Fibroblast of skin of abdomen (primary cell): ENCODE measurements at places on chromosomes 3 and 15.

DNA sequence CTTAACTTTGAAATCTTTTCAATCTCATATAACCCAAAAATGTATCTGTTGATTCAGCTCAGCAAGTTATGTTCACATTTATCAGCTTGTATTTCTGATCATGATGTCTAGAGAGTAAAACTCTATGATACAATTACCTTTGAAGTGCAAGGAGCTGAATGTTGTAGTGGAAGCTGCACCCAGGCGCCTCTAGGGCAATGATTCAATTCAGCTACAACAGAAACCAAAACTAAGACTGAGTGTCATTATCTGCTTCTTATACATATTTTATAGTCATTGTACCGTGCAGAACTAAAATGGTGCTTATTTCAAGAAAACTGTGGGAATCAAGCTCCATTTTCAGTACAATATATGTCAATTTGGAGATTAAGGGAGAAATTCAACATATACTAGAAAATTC lies 1237.5 kb downstream of the ZPLD1 start:
- DNase-seq: no peak

- DNase-seq: no peak
These were observed 183.0 kb downstream of the ABHD5 start for GRCh38 chr3:43873723-43874122.

- DNase-seq: no peak
These were observed 21.1 kb upstream of the RHO start for GRCh38 chr3:129507181-129507831.

DNA sequence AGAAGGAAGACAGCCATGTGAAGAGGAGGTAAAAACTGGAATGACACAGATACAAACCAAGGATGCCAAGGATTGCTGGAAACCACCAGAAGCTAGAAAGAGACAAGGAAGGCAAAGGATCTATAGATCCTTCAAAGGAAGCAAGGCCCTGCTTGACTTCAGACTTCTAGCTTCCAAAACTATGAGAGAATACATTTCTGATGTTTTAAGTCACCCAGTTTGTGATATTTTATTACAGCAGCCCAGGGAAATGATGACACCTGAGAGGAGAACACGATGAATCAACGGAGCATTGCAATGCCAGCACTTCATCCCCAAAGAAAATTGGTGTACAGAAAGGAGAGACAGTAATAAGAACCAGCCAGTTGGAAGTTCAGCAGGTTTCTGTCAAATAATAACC lies 116.3 kb downstream of the MAGI1 start:
- DNase-seq: peak; percentile 72

DNA sequence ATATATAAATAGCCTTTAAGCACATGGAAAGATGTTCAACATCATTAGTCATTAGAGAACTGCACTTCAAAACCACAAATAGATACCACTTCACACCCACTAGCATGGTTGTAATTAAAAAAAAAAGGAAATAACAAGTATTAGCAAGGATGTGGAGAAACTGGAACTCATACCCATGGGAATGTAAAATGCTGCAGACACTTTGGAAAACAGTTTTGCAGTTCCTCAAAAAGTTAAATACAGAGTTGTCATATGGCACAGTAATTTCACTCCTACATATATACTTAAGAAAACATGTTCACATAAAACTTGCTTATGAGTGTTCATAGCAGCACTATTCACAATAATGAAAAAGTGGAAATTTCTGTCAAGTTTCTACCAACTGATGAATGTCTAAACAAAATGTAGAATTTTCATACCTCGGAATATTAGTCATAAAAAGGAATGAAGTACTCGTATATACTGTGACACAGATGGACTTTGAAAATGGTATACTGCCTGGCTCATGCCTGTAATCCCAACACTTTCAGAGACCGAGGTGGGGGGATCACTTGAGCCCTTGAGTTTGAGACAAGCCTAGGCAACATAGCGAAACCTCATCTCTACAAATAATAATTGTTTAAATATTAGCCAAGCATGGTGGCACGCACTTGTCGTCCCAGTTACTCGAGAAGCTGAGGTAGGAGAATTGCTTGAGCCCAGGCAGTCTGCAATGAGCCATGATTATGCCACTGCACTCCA lies 28.1 kb downstream of the BCL2A1 start:
- DNase-seq: peak; percentile 68

DNA sequence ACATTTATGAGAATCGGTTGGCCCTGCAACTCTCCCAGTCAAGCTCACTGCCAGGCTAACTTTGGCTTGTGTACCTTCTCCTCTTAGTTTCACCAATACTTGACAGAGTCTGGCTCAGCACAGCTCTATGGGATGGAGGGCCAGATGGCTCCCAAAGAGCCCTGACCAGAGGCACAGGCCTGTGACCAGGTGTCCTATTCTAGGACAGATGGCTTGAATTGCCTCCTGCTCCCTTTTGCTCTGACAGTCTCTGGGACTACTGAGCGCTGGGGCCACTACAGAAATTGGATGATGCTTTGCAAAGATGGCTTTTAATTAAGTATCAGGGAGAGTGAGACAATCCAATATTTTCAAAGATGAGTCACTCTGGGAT lies 10.3 kb upstream of the ARID3B start:
- no peak for DNase-seq

DNA sequence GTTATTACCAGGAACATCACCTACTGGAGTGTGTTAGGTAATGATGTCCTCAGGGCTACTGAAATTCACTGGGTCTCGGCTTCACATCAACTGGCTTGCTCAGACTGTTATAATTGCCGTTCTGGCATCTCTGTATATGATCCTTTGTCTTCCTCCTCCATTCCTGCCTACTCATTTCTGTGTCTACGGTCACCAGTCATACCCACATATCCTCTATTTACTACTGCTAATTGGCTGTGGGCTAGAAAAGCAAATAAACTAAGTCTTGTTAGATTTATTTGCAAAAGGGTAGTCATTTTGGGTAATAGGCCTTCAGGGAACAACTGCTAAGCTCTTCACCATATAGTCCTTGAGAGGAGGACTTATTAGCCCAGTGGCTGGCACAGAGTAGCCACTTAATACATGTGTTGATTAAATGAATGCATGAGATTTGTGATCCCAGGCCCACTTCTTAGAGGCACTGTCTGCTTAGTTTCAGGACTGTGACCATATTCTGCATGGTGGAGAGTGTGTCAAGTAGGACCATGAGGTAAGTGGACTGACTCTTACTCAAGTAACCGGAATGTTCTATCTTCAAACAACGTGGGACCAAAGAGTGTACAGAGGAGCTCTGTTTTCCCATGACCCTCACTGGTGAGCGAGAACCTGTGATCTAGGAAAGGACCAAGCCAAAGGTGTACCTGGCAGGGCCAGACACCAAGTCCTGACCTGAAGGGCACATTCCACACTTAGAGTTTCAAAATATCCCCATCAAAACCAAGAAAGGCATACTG lies 13.2 kb downstream of the ZDHHC3 start:
- no peak for DNase-seq

GRCh38 chr3:52432225-52432624 lies 12.7 kb downstream of the SEMA3G start:
- DNase-seq: no peak

- DNase-seq: no peak
These were observed 21.1 kb downstream of the OXNAD1 start for GRCh38 chr3:16286161-16286560.

DNA sequence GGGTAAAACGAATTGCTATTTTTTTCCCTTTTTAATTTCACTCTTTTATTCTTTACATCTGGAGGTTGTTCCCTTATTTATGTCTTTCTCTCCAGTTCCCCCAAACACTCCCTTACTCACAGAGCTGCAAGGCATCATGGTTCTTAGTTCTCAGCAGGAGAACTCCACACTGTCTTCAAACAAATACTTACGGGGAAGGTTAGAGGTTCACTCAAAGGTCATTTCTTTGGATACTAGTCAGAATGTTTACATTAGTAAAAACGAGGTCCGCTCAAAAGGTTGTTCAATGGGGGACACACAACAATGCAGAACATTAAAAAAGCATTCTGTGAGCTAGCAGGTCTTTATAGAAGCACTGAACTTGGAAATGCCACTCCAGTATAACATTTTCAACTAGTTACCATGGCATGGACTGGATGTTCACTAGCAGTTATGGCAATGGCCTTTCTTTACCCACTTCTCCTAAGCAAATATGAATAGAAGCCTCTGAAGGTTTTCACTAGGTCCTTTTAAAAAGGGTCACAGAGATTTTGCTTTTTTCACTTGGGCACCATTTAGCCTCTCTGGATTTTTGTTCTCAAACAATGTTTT lies 201.7 kb downstream of the MEIS2 start:
- no peak for DNase-seq

DNA sequence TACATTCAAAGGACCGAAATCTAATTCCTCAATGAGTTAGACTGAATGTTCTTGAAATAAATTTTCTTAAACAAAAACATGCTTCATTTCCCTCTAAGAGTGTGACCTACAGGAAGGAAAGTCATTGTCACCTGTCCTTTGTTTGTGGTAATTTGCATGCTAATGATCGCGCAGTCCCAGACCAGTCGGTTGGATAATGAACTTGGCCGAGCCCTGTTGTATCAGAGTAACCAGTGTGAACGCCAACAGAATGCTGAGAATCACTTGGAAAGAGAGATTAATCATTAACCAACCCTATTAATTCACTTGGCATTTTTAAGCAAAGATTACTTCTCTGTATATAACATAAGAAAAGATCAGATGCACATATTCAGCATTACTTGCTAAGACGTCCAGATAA lies 8.1 kb upstream of the ARNT2 start:
- no peak for DNase-seq

- DNase-seq: no peak
These were observed 27.5 kb downstream of the DNAJB8 start for GRCh38 chr3:128439226-128439625.

- DNase-seq: no peak
These were observed 105.1 kb upstream of the ETV5 start for GRCh38 chr3:186213946-186214345.

GRCh38 chr3:57059411-57059810 lies 1.1 kb upstream of the SPATA12 start:
- DNase-seq: no peak

DNA sequence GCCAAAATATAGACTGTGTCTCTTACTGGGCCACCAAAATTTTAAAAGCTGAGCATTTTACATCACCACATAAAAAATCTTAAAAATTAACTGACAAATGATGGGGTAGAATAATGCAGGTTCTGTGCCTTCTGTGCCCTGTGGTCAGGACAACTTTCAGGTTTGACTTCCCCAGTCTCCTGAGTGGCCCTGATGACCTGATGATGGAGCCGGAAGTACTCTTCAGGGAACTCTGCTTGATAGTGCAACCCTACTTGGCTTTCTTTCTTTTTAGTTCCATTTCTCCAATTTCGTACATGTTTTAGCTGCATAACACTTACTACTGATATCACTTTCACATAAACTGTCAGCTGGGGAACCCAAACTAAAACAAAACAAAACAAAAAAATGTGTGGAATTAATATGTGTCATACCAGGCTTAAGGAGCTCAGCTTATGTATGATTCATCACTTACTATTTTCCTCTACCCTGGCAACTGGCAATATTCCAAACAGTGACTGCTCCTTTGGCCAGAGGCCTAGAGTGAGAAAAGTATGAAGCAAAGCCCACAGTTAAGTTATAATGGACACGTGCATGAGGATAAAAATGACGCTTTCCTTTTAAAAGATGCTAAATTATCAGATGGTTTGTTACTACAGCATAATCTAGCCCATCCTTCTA lies 194.3 kb downstream of the BCHE start:
- DNase-seq: peak; percentile 98

DNA sequence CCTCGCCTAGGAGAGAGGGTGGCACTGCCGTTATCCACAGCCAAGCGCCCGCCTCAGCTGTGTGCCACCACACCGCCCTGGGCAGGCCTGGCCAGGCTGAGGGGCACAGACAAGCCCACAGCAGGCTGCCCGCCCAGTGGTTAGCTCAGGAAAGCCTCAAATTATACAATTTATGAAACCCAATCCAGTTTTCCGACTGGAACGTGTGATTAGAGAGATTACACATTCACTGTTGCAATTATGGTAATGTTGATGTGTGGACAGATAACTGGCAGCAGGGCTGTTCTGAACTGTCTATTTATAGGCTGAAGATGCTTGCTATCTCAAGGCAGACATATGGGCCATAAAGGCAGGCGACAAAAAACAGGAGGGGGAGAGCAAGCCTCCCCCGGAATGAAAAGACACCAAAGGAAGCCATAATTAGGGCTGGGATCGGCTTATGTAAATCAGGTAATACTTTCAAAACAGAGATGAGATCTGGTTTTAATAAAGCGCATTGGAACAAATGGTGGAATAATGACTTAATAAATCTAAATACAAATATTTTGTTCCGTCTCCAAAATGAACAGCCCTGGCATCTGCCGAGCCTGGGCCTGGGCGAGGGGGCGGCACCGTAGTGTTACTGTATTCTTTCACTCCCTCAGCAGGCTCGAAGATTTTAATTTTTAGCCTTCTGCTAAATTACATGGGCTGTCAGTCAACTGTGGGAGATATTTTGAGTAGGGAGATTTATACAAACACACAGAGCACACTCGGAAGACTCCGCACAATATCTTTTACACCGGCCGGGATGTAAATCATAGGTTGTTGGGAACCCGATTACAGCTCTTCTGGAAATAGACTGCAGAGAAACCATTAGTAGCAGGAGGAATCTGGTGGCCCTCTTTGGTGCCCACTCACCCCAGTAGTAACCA lies 103.1 kb upstream of the TLE3 start:
- no peak for DNase-seq

- DNase-seq: no peak
These were observed 13.9 kb downstream of the CLSTN2 start for GRCh38 chr3:139948898-139949297.

DNA sequence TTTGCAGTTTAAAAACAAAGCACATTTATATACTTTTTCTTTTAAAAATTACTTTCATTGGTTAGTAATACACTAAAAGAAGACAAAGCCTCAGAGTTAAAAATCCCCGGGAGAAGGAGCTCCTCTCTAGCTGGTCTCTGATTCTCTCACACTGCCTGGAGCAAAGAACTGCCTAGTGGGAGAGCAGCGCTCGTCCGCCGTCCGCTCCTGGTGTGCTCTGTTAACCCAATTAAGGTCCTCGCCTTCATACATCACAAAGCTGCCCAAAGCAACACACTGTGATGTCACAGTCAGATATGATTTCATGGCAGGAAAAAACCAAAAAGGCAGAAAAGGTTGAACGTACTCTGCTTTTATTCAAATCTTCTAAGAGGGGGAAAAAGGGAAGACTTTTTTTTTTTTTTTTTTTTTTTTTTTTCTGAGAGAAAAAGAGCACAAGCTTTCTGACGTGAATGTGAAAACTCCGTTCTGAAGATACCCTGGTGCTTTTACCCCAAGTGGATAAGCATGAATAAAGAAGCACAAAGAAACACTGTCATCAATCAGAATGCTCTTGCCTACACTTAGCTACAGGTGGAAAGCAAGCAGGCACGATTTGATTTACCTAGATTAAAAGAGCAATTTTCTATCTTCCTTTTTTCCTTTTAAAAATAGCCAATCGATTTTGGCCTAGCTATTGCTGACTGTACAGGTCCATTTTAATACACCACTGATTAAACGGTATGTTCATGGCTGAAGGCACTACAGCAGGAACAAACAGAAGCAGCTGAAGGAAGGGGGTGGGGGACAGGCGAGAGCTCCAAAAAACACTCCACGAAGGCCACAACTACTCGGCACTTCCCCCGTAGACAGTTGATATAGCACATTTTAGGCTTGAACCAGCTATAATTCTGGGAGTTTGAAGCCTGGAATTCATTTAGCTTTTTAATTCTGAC lies 115.2 kb downstream of the TIGIT start:
- no peak for DNase-seq

- DNase-seq: no peak
These were observed 43.1 kb upstream of the HACD2 start for GRCh38 chr3:123627673-123628670.
